ENCODE measurements at places on chromosomes 5 and 9.

DNA sequence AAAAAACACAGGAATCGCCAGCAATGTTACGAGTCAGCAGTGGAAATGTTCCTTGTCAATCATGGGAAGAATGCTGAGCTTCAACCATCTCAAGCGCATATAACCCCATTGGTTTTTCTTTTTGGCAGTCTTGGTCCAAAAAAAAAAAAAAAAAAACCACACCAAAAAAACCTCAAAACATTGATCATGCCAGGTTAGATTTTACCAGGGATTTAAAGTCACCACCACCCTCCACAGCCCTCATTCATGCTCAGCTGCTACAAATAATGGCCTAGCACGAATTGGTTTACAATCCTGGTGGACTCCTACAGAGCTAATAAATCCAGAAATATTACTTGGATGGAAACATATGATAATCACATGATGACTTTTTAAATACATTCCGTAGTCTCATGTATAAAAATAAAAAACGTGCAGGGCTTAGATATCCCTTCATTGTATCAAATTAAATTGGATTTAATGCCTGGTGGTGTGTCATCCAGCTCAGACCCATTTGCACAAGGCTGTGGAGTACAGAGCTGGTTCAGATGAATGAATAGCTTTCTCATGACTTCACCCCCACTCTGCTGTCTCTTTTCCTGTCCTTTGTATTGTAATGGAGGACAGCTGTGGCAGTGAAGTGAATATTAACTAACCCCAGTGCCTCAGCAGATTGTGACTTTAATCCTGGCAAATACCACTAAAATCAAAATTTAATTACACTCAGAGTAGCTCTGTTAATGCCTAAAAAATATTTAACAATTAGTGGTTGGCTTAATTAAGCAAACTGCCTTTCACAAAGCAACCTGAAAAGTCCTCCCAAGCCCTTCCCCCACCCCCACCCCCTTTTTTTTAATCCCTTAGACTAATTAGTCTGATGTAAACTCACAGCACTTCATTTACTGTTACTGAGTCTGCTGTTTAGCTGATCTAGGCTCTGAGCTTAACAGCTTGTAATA is 626.5 kb upstream of the ZNF608 start:
- peak; percentile 32 for DNase-seq

DNA sequence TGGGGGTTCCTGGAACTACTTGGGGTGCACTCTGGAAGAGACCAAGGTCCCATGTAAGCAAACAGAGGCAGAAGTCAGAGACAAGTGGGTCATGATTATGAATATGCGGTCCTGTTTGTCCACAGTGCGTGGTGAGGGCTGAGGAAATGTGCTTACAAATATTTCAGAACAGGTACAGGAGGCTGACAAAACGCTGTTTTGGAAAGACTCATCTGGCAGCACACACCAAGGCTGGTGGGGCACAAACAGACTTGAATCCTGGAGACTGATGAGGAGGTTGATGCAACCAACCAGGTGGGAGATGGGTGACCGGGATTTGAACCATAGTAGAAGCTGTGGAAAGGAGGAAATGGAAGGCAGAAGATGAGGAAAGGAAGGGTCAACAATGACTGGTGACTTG is 83.8 kb downstream of the ADRB2 start:
- DNase-seq, result no peak

DNA sequence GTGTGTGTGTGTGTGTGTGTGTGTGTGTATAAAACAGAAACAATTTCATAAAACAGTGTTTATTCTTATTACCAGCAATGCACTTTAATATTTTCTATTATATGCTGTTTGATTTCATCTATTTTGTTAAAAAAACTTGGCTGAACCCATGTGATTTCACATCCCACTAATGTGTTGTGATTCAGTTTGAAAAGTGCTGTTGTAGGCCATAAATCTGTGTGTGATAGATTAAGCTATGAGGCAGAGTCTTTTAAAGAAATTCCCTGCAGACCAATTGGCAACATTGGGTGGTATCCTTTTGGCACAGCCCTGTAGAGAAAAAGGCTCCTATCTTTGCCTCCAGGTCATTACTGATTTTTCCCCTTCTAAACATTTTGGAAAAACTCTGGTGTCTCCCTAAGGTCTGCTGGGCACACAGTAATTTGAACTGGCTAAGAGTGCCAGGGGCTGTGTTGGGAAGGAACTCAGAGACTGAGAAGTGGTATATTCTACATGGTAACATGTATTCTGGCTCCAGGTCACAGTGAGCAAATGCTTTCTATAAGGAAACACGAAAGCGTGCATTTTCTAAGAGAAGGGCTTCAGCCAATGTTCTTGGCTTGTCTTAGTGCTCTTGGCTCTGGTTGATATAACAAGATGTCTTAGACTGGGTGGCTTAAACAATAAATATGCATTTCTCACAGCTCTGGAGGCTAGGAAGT is 4.5 kb downstream of the CAMK4 start:
- no peak for DNase-seq

DNA sequence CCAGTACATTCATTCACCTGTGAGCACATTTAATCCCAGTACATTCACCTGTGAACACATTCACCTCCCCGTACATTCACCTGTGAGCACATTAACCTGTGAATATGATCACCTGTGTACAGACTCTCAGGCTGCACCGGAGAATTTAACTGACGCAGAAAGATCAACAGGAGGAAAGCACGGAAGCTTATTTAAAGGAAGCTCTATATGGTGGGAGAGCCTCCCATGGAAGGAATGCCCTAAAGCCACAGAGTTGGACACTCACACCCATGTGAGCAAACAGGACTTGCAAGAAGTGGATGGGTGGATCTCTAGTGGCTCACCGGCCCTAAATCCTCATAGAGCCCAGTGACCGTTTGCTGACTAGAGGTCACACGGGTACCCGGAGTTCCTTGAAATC is 38.2 kb downstream of the TRIP13 start:
- no peak for DNase-seq

DNA sequence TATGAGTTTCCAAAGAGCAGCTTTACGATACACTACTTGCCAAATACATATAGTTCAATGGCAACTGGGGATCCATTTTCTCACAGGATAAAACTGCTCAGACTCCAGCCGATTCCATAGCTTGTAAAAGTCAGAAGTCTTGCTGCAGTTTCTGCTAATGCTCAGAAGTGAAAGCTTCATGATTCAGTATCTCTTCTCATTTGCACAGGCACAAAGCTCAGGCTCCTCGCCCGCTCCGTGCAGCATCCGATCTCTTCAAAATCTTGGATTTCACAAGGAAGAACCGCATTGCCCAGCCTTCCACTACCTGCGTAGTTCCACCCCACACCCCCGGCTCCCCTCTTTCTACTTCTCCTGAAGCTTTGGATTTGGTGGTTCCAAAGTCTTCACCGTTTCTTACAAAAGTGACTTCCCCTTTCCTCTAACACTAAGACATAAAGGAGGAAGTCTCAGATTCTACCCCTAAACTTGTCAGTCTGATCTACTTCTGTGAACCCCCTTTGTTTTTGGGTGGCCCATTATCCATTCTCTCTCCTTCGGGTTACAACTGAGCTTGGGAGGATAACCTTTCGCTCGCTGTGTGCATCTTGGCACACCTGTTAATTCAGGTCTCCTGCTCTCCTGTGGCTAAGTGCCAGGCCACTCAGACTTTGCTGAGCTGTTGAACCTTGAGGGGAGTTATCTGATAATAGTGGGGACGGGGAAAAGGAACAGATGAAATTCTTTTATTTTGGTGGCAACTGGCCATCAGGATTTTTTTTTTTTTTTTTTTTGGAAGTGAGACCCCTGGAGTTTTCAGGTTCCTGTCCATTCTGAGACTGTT is 194.1 kb downstream of the GNA14 start:
- no peak for DNase-seq
